A549 (cell line): ENCODE measurements at places on chromosomes 7 and 10. TPM values are rescaled to one million over a fixed set of nuclear protein-coding genes. Genes with fewer than 3 reads are reported as not detected.

The AIMP2 gene
- polyA plus RNA-seq, result 82.0 to 90.8 TPM (median 84.4 TPM) in 3 replicates

GRCh38 chr7:44519546-44519945 lies 21.6 kb downstream of the NPC1L1 start:
- no peak for DNase-seq

The JCAD gene
- polyA plus RNA-seq, result 4.4 to 6.4 TPM (median 5.5 TPM) in 3 replicates

DNA sequence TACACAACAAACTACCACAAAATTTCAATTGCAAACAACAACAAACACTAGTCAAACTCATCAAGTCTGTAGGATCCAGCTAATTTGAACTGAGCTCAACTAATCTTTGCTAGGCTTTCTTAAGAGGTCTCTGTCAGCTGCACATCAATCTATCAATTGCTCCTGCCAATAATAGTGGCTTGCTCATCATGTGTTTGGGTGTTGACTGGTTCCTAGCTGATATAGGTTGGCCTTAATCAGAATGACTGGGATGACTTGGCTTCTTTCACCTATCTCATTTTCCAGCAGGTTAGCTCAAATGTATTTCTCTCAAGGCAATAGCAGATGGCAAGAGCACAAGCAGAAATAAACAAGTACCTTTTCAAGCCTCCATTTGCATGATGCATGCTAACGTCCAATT lies 370.3 kb upstream of the NFE2L3 start:
- no peak for DNase-seq

DNA sequence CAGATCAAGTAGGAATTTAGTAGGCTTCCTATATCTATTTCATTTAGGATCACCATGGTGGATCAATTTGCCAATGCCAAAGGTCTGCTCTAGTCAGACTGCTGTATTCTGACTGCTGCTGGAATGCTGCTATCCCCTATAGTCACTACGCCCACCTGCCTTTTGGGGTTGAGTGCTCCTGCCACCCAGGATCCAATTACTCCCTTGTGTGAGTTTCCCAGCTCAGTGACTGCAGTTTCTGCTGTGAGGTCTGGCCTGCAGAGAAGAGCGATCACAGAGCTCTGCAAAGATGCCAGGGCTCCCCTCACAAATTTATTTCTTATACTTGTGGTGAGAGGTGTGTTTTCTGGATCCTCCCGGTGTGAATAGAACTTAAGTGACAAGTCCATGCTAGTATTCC lies 88.1 kb upstream of the FOXI2 start:
- DNase-seq, result no peak

The NPFFR1 gene
- not detected in 3 replicates for polyA plus RNA-seq

DNA sequence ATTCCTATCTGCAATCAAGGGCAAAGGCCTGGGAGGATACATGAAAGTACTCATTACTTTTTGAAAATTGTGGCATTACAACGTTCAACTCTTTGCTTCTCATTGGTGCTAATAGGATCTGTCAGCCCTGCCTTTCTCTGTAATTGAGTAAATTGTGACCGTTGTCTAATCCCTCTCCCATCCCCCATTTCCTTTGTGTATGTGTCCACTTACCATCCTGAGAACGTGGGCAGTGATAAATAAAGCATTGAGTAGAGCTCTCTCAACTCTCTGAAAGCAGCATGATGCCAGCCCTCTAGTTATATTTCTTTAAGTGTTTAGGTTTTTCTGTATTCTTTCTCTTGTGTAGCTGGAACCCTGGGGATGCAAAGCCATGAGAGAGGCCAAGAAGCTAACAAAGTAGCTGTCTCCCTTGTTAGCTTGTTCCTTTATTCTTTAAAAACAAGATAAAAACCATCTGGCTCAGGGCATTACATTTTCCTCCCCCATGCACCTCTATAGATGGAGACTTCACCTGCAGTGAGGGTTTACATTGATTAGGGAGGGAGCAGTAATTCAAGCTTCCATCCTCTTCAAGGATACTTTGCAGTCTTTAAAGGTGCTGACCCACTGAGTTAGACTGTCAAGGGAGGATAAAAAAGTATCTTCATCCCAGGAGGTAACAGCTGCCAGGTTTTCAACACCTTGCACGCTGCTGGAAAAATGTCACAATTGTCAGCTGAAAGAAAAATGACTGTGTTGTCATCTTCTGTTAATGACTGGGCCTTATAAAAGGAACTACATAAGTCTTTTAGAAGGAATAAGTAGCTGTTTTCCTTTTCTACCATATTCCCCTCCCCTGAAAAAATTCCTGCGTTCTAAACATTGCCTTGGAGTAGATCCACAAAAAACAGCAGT lies 112.3 kb downstream of the BTRC start:
- no peak for DNase-seq

DNA sequence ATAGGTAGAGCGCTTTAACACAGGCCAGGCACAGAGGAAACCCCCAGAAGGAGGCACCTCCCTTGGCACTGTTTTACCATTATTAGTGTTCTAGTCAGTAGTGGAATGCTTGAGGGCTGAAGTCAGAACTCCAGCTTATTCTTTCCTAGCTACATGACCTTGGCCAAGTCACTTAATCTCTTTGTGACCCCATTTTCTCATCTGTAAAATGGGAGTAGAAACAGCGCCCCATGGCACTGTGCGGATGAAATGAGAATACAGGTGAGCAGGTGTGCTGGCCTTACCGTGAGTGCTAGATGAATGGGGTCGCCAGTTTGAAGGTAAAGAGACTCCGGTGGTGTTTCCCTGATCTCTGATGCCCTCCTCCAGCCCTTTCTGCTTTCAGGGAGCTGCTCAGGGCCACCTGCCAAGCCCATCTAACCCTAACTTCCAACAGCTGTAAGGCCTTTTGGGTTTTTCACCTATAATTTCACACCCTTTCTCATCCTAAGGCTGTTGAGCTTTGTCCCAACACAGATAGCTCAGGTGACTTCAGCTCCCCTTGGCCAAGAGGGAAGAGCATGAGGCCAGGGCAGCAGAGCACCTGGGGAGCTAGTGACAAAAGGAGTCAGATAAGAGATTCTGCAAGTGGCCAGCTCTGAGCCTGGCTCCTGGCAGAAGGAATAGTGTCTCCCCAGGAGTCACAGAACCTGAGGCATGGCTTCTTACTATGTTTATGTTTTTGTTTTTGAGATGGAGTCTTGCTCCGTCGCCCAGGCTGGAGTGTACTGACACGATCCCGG lies 76.8 kb downstream of the SH3PXD2A start:
- no peak for DNase-seq
